ENCODE measurements at places on chromosomes 11 and 22. TPM values are rescaled to one million over a fixed set of nuclear protein-coding genes. Genes with fewer than 3 reads are reported as not detected.

The GNAZ gene
- 6.2 TPM for polyA plus RNA-seq

The PRODH gene
- 2.6 TPM for polyA plus RNA-seq

The POLR2F gene
- polyA plus RNA-seq = 134 TPM

The GAS2 gene
- polyA plus RNA-seq = 4.7 TPM

The TEX12 gene
- polyA plus RNA-seq = not detected
